ENCODE measurements at places on chromosomes 11 and 22.

GRCh38 chr11:36452236-36452940 lies 57.7 kb downstream of the TRAF6 start:
- peak; percentile 80 for DNase-seq

GRCh38 chr22:36659762-36660509 lies 43.6 kb downstream of the CACNG2 start:
- DNase-seq, result peak; percentile 82

GRCh38 chr11:44564670-44565210 lies 723 bp upstream of the CD82 start:
- DNase-seq, result no peak

DNA sequence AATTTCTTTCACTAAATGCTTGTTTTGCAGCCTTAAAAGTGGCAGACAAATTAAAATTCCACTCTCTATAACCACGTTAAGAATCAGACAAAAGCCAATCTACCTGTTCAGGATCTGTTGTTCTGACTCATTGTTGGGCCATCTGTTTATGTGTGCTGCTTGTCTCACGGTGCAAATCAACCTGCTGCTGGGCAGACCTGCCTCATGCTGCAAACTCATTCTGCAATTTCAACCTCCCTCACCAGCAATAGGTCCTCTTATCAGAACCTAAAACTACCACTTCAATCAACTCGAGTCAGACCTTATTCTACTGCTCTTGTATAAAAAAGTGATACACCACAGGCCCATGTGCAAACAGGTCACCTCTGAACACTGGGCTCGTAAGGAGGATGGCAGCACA lies 75.1 kb downstream of the LARGE2 start:
- no peak for DNase-seq

- no peak for DNase-seq
Measured at GRCh38 chr11:84560206-84560605, 1066.9 kb downstream of the DLG2 start.

Measured in GDM1 (cell line).